ENCODE measurements at places on chromosomes 2 and 18. TPM values are rescaled to one million over a fixed set of nuclear protein-coding genes. Genes with fewer than 3 reads are reported as not detected.

ICA1L gene
- 13.4 TPM for total RNA-seq

SCN2A gene
- 1.9 TPM for total RNA-seq

PLCL1 gene
- 2.0 TPM for total RNA-seq

EPB41L3 gene
- 59.9 TPM for total RNA-seq

DNA sequence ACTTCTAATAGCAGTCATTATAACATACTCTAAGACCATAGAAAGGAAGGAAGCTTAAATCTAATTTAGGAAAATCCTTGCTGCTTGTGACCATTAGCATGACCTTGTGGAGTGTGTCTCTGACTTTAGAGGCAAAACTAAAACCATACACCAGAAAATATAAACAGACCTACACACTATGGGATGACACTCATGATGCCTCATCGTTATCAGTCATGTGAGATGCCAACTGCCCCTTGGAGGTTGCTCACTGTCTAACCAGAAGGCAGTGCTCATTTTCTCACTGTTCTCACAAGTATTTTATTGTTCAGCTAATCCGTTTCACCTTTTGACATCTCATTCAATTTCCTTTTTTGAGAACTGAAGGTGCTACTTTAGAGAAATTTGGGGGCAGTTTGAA lies 376.9 kb downstream of the RND3 start:
- no peak for DNase-seq

GRCh38 chr2:26615860-26616705 lies 25.1 kb downstream of the CIB4 start:
- DNase-seq: peak; percentile 31

DNA sequence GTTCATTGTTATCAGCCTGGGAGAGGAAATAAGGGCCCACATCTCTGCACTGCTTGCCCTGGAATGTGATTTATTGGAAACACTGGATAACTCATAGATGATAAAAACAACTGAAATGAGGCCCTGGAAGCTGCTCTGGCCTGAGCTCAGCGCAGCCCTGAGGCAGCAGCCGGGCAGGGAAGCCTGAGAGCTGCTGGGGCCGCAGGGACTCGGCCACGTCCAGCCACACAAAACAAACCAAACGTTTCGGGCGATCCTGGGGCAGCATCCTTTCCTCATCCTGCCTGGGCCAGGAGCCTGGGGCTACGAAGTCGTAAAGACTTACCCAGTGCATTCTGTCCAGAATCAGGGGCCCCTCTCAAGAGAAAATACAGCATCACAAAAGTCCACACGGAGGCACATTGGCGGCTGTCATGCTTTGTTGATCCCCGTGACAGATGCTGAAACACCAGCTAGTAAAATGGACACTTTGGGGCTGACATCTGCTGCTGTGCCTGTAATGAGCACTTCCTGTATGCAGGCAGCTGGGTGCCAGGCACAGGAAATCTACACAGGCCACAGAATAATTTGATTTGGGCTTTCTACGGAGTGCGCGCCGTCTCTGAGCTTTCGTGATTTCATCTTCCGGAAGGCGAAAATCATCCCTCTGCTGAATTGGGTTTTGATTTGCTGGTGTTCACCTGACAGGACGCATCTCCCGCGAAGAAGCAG lies 250.6 kb downstream of the EIPR1 start:
- DNase-seq: no peak

DNA sequence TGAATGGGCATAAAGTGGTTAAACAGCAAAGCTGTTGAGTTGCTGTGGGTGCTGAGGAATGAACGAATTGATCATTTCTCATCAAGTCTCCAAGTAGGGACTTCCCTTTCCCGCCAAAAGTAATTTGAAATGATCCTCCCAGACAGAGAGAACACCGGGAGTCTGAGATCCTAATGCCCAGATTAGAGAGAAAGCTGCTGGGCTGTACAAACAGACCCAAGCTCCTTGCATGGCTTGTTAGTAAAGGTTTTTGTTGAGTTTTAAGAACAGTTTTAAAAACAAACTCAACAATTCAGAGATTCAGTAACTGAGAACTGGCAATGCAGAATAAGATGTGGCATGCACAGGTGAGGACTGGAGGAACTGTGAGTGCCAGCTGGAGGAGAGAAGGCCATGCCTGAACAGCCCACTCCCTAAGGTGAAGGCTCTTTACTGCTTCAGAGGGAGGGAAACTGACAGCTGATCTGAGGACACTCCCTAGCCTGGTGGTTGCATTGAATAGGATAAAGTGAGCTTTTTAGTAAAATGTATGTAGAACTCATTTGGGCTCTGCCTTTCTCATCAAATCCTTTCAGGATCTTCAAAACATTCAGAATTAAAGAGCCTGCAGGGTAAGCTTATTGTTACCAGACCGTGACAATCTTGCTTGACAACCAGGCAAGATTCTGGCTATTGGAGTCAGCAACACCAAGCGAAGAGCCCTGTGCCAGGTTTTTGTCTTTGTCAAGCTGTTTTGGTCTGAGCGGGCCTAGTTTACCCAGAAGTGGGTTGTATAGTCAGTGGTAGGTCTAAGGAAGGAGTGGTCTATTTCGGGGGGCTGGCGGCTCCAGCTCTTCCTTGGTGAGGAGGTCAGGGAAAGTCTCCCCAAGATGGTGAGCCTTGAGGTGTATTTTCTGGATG lies 63.2 kb upstream of the IGFBP5 start:
- no peak for DNase-seq

GRCh38 chr2:122927197-122927596 lies 1097.9 kb upstream of the CNTNAP5 start:
- DNase-seq: no peak

GRCh38 chr18:27699137-27699536 lies 477.8 kb downstream of the CDH2 start:
- DNase-seq: no peak

GRCh38 chr2:120798567-120799247 lies 63.0 kb downstream of the GLI2 start:
- no peak for DNase-seq

All from mesothelial cell of epicardium (in vitro differentiated cells).